ENCODE measurements at places on chromosomes 6 and 20.
A peak's percentile ranks its signal among the peaks of the same experiment; 100 is the strongest.

- no peak for DNase-seq
These were observed 43.4 kb upstream of the MRGBP start for GRCh38 chr20:62752671-62753501.

DNA sequence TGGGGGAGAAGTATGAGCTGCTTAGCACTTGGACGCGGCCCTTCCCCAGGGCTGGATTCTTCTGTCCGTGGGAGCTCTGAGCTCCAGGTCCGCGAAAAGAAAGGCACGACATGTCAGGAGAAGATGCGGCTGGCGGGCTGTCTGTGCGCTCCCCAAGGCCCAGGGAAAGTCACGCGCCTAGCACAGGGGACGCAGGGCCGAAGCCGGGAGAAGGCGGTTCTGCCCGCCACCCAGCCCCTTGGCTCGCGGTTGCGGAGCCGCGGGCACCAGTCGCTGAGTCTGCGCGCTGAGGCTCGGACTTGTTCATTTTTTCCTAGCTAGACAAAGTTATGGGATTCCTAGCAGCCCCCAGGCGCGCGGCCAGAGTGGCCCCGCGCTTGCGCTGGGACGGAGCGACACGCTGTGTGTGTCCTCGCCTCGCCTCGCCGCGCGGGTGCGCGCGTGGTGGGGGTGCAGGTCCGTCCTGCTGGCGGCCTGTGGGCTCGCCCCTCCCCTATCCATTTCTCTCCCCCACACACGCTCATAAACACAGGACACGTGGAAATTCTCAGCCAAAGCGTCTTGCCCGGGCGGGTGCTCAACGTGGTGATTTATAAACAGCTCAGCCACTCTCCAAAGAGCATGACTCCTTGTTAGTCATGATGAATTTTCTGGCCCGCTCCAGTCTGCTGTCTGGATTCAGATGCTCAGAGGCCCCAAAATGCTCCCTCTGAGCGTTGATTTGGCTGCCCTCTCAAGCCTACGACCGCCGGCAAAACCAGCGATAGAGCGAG, 1.9 kb upstream of the POU3F2 start:
- no peak for DNase-seq

GRCh38 chr6:44739181-44739580, 351.7 kb downstream of the CDC5L start:
- no peak for DNase-seq

DNA sequence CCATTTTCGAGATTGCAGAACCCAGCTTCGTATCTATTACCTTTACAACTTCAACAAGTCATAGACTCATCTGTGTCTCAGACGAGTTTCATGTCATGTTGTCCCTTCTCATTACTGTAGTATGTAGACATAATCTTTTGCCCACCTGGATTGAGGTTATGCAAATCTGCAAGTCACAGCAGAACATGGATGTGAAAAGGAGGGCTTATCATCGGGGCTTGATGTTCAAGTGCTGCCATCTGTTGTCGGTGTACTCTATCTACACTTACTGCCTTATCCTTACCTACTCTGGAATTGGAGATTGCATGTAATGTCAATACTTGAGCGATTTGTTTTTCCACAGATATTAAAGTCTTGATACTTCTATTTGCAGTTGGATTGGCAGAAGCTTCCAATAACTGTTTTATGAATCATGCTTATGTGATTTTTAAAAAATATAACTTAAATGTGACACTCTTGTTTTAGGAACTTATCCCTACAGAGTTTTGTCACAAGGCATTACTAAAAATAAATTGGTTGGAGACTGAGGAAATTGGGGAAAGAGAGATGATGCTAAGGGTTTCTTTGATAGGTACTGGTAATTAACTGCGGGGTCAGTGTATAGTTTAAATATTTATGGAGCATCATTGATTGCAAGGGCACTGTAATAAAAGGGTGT, 3.0 kb upstream of the GOPC start:
- peak; percentile 60 for DNase-seq

- DNase-seq = no peak
These were observed 101.1 kb downstream of the HIVEP1 start for GRCh38 chr6:12113190-12113577.

- DNase-seq = no peak
These were observed 43.1 kb downstream of the SLX4IP start for GRCh38 chr20:10478205-10478604.

GRCh38 chr20:62143957-62144825, 622 bp downstream of the SS18L1 start:
- DNase-seq = peak; percentile 68

- DNase-seq = no peak
These were observed 1.7 kb downstream of the ZUP1 start for GRCh38 chr6:116666869-116667268.

GRCh38 chr20:63441136-63442099, 31.0 kb downstream of the KCNQ2 start:
- DNase-seq = peak; percentile 49

DNA sequence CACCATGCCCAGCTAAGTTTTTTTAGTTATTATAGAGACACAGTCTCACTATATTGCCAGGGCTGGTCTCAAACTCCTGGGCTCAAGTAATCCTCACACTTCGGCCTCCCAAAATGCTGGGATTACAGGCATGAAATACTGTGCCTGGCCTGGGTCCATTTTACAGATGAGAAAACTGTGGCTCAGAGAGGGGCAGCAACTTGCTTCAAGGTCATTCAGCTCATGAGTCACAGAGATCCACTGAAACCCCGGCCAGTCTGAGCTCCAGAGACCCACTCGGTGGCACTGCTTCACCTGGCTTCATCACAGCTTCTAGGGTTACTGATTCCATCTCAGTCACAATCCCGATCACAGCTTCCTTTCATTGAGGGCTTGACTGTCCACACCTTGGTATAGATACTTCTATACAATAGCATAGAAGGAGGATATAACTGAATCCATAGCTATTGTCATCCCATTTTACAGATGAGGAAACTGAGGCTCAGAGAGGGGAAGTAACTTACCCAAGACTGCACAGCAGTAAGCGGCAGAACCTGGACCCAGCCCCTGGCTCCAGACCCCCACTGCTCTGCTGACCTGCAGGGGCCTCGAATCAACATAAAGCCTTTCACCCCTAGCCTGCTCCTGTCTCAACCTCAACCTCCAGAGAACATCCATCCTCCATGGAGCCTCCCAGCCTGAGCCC, 11.8 kb downstream of the NOL4L start:
- no peak for DNase-seq

DNA sequence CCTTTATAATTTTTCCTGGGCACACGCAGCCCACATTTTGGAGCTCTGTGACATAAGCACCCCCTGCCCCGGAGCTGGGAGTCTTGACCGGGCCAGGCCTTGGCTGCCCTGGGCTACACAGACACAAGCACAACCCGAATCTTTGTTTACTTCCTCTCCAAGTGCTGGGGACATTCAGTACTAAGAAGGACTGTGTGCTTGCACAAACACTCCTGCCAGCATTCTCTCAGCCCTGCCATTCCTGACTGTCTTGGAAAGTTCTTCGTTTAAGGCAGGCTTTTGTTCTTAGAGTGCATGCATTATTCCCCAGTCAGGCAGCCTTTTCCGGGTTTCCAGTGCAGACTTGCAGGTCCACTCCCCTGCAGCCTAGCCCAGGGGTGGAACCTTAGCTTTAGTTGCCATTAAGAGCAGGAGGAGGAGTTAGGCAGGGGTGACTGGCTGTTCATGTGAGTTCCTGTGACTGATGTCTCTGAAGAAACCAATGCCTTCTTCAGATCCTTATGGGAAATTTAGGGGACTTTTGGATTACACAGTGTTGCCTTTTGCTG, 28.6 kb downstream of the FOXO3 start:
- DNase-seq = peak; percentile 74

GRCh38 chr6:76495909-76496308, 423.4 kb upstream of the IMPG1 start:
- no peak for DNase-seq

- no peak for DNase-seq
These were observed 38.1 kb downstream of the SYNE1 start for GRCh38 chr6:152598901-152599537.

GRCh38 chr6:1770435-1770843, 160.7 kb downstream of the FOXC1 start:
- no peak for DNase-seq

- no peak for DNase-seq
These were observed 27.5 kb downstream of the DAAM2 start for GRCh38 chr6:39819676-39820075.

GRCh38 chr6:169382735-169383134, 129.1 kb upstream of the THBS2 start:
- no peak for DNase-seq

GRCh38 chr20:24894488-24894887, 54.6 kb upstream of the CST7 start:
- no peak for DNase-seq

GRCh38 chr6:154887051-154887450, 108.1 kb upstream of the TIAM2 start:
- no peak for DNase-seq

- DNase-seq = no peak
These were observed 100.0 kb downstream of the KIF6 start for GRCh38 chr6:39625209-39625608.

GRCh38 chr6:116215414-116215813, 38.5 kb downstream of the TSPYL4 start:
- DNase-seq = no peak

GRCh38 chr6:41683523-41684310, 45.4 kb downstream of the MDFI start:
- DNase-seq = peak; percentile 42

- DNase-seq = no peak
These were observed 25.7 kb upstream of the AAR2 start for GRCh38 chr20:36210436-36211021.

GRCh38 chr20:53559816-53560215, 33.8 kb downstream of the ZNF217 start:
- no peak for DNase-seq

GRCh38 chr6:19472153-19472552, 365.0 kb upstream of the ID4 start:
- DNase-seq = no peak

DNA sequence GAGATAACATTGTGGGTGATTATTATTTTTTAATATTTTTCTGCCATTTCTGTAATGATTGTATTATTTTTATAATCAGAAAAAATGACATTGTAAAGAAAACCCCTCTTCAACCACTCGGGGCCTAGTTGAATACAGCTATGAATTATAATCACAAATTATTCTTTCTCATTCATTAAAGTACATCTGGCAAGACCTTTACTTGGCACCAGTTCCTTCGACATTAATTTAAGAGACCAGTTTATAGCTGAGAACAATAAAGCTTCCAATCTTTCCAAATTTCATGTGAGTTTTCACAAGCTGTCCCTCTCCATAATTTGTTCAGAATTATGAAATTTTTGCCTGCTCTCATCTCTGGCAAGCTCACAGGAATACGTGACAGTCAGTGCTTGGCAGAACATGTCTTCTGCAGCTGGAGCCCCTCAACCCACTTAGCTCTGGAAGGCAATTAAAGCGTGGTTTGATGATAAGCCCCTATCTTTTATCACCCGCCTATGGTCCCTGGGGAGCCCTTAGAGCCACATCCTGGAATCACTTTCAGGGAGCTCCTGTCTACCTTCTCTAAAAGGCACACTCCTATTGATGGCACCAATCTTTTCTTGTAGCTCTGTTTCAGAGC, 237.2 kb upstream of the PRND start:
- DNase-seq = no peak

DNA sequence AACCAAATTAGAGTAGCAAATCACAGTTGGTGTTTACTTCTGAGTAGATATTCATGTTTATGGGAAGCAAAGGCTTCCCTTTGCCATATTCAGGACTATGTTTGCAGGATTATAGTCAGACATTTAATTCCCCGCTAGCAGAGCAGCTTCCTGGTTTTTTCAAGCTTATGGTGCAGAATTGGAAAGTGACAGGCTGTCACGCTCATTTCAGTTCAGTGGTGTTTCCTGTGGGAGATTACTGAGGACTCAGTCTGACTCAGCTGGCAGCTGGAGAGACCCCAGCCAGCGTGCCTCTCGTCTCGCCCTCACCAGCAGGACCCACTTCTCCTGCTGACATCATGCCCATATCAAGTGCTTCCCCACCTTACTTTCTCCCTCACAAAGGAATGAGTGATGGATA, 85.1 kb downstream of the LYRM2 start:
- DNase-seq = no peak

- DNase-seq = no peak
These were observed 212.7 kb upstream of the AGPAT4 start for GRCh38 chr6:161486361-161487216.

GRCh38 chr6:92023410-92023966, 1395.9 kb downstream of the EPHA7 start:
- no peak for DNase-seq

- DNase-seq = peak; percentile 62
These were observed 132.2 kb downstream of the GPX5 start for GRCh38 chr6:28657769-28658465.

- peak; percentile 91 for DNase-seq
These were observed 242.1 kb downstream of the DLL1 start for GRCh38 chr6:170048615-170049256.

- DNase-seq = no peak
These were observed 11.0 kb downstream of the VSX1 start for GRCh38 chr20:25070821-25071473.

DNA sequence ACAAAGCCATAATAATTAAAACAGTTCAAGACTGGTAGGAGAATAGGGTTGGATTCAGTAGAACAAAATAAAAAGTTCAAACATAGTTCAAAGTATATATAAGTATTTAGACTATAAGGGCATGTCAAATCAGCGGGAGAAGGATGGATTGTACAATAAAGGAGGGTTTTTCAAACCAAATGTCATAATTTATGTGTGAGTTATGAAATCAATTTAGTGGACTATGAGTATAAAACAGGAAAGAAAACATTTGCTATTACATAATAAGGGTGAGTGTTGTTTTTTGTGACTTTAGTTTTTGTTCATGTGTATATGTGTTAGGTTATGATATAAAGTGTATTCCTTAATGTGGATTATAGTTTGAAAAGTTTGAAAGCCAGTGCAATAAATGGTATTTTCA, 10.6 kb downstream of the ORC3 start:
- peak; percentile 77 for DNase-seq

DNA sequence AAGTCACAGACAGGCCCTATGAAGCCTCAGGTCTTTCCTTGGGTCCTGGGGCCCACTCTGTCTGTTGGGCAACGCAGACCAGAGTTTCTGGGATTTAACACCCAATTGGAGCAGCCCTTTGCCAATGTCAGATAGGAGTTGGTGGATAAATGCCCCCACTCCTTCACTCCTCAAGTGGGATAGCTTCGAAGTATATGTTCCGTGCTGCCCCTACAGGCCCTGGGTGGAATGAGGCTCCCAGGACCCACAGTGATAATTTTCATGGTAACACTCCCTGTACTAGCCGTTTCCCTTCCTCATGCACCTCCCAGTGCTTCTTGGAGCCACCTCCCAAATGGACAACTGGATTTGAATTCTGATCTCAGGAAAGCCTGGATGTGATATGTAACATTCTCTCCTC, 145.4 kb downstream of the FOXA2 start:
- DNase-seq = no peak

DNA sequence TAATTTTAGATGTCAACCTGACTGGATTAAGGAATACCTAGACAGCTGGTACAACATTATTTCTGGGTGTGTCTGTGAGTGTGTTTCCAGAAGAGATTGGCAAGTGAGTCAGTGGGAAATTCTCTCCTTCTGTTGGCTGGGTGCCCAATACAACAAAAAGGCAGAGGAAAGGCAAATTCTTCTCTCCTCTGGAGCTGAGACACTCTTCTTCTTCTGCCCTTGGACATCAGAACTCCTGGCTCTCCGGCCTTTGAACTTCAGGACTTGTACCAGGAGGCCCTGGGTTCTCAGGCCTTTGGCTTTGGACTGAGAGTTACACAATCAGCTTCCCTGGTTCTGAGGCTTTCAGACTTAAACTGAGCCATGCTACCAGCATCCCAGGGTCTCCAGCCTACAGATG, 7.8 kb upstream of the BTN3A1 start:
- no peak for DNase-seq

GRCh38 chr20:41630846-41631245, 12.7 kb upstream of the CHD6 start:
- no peak for DNase-seq

Data from inflammatory macrophage (primary cell).